ENCODE measurements at places on chromosomes 1 and 21.
A peak's percentile ranks its signal among the peaks of the same experiment; 100 is the strongest.

DNA sequence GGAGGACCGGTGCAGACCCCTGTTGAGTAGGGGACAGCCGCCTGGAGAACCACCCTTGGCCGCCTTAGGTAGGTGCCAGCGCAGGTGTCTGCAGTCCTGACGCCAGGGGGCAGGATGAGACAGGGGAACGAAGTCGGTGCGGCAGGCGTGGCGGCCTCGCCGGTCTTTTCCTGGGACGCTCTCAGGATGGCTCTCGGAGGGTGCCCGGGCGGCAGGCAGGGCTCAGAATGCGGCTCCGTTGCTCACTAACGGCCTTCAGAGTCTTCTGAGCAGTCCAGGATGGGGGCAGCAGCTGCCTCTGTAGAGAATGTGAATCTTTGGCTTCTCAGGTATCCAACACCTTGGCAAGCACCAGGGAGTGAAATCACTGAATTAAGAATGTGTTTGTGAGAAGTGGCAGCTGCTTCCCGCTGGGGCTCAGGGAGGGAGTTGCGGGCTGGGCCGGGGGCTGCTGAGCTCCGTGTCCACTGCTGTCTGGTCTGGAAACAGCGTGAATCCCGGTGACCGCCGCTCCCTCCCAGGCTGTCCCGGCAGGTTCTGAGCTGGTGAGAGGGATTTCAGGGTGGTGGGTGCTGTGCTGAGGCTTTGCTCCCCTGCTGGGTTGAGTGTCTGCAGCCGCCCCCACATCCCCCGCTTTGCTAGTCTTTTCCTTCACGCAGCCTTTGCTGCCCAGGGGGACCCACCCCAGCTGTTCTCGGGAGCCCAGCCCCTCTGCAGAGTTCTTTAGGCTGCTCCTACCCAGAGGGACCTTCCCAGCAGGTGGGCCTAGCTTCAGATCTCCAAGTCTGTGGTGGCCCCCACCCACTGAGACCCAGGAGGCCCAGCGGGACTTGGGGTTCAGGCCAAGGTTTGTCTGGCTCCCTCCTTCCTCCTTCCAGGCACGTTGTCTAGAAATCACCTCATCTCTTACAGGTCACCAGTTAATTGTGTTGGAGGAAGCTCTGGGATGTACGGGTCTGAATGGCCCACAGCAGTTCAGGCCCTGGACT, 11.1 kb upstream of the C1orf174 start:
- DNase-seq, result peak; percentile 28

DNA sequence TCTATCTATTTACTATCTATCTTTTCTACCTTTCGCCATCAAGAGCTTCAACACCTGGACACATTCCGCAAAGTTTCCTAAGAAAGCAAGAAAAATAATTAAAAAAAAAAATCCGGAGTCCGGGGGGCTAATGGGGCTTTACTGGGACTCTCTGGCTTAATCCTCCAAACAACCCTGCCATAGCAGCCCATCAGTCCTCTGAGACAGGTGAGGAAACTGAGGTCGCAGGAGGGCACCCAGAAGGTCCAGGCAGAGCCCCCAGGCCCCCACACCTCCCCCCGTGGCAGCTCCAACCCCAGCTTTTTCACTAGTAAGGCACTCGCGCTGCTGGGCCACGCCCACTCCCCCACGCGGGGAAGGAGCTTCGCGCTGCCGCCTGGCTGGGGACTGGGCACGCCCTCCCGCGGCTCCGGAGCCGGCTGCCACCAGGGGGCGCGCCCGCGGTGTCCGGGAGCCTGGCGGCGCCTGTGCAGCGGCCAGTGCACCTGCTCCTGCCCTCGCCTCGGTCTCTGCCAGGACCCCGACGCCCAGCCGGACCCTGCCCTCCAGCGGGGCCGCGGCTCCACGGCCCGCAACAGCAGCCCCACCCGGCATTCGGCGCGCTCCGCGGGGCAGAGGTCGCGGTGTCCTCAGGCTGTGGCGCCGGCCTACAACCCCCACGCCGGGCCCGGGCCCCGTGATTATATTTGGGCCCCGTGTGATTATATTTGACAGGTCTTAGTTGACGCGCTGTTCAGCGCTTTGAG, 54.1 kb upstream of the SAMD11 start:
- DNase-seq, result no peak

GRCh38 chr1:14027099-14027498, 327.1 kb downstream of the PRDM2 start:
- DNase-seq, result no peak

DNA sequence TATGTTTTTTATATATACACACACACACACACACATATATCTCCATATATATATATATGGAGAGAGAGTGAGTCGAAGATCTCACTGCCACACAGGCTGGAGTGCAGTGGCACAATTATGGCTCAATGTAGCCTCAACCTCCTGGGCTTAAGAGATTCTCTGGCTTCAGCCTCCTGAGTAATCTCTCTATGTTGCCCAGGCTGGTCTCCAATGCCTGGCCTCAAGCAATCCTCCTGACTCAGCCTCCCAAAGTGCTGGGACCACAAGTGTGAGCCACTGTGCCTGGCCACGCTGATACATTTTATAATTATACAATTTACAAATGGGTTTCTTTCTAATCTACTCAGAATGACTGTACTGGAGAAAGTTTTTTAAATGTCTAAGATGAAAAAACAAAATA, 664.2 kb downstream of the PTPRC start:
- DNase-seq, result no peak

DNA sequence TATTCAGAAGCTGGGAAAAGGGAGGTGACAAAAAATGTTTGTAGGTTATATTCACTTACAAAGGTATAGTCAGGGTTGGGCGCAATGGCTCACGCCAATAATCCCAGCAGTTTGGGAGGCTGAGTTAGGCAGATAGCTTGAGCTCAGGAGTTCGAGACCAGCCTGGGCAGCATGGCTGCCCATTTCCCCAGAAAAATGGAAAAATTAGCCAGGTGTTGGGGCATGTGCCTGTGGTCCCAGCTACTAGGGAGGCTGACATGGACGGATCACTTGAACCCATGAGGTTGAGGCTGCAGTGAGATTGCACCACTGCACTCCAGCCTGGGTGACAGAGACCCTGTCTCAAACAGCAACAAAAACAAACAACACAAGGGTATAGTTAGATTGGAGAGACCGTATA, 3.0 kb downstream of the TIMM17A start:
- DNase-seq, result no peak
